Fibroblast of pulmonary artery (primary cell): ENCODE measurements at places on chromosomes 16 and 17.

GRCh38 chr16:85149776-85150175 lies 37.5 kb upstream of the CIBAR2 start:
- DNase-seq = no peak

- no peak for DNase-seq
Observed at GRCh38 chr17:64232466-64233262, 30.4 kb downstream of the TEX2 start.

DNA sequence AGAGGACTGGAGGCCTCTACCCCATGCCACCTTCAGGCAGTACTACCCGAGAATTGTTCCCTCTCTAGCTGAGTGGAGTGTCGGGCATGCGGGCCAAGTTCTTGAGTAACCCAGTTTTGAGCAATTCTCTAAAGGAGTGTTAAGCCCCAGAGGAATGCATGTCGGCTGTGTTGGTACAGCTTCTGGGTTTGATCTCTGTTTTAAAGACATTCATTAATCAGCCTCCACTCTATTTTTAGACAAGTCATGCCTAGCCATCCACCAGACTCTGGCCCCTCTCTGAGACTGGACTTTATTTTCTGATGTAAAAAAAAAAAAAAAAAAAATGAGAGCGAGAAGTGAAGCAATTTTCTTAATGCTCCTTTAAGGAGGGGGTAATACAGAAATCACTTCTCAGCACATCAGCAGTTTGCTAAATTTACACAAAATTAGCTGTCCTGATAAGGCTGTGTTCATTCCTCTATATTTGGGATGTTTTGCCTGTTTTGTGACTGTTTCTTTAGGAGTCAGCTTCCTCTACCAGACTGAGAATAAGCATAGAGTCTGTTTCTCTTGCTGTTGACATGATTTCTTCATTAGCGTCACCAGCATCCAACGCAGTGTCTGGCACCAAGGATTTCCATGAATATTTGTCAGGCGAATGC lies 88.7 kb downstream of the AXIN2 start:
- DNase-seq = peak; percentile 80

DNA sequence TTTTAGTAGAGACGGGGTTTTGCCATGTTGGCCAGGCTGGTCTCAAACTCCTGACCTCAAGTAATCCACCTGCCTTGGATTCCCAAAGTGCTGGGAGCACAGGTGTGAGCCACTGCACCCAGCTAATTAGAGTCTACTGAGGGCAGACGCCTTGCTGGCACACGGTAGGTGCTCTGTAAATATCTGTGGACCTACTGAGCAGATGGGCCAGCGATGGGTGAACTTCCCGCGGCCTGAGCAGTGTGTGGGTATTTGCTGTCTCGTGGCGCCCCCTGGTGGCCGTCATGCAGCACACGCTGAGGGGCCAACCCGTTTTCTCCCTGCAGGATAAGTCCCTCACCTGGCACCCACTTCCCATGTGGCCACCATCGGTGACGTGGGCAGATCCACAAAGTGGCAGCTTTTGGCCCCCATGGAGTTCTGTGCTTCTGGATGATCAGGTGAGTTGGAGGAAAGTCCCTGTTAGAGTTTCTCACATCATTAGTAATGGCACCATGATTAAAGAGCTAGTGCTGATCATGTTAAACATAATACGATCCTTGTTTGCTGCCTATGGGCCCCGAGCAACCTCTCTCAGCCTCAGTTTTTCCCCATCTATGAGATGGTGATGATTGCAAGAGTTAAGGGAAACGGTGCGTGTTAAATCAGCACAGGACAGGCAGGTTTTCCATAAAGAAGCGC lies 40.7 kb downstream of the ZDHHC7 start:
- DNase-seq = peak; percentile 78

DNA sequence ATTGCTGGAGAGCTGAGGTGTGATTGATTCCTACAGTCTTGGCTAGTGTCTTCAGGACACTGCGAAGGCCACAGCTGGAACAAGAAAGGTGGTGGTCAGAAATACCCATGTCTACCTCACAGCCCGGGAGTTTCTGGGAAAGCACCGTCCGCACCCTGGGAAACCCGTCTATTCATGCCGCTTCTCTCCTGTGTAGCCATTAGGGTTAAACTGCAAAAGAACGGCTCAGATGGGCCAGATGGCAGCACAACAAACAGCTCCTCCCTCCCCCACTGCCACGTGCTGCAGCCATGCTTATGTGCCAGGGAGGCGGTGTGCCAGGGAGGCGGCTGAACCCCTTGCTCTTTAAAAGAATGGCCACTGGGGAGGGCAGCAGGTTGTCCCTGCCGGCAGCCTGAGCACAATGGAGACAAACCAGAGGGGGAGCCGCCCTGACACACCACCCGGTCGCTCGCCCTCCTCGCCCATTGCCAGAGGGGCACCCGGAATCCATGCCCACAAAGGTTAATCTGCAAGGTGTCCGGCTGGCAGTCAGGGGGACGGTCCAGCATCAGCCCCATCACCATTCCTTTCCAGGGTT lies 65.2 kb downstream of the CYTH1 start:
- DNase-seq = peak; percentile 41

- DNase-seq = no peak
Observed at GRCh38 chr16:82340531-82340930, 170.5 kb upstream of the MPHOSPH6 start.

GRCh38 chr16:11682655-11683096 lies 14.4 kb downstream of the SNN start:
- peak; percentile 91 for DNase-seq

GRCh38 chr16:77430360-77430759 lies 4.5 kb downstream of the ADAMTS18 start:
- no peak for DNase-seq

- no peak for DNase-seq
Observed at GRCh38 chr17:41580244-41580575, 6.5 kb downstream of the KRT14 start.

- no peak for DNase-seq
Observed at GRCh38 chr17:2195729-2196128, 107.9 kb downstream of the SMG6 start.

DNA sequence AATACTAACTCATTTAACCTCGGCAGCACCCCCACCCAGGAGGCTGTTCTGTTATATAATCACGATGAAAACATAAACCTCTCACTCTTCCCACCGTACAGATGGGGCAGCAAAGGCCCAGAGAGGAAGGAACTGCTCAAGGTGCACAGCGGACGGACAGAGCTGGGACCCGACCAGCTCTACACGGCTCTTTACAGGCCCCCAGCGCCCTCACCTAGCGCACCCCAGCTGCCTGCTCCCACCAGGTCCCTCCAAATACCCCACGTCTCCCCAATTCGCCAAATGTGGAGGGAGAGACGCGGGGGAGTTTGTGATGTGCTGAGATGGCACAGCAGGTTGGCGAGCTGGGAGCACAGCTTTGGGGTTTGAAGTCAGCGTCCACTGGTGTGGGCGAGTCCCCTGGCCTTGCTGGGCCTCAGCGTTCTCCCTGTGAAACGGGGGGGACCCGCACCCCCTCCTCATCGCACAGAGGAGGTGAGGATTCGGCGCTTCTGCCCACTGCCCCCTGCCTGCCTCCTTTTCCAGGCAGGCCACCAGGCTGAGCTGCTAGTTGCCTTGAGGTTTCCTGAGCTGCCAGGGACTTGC lies 54.1 kb downstream of the CBFA2T3 start:
- no peak for DNase-seq

DNA sequence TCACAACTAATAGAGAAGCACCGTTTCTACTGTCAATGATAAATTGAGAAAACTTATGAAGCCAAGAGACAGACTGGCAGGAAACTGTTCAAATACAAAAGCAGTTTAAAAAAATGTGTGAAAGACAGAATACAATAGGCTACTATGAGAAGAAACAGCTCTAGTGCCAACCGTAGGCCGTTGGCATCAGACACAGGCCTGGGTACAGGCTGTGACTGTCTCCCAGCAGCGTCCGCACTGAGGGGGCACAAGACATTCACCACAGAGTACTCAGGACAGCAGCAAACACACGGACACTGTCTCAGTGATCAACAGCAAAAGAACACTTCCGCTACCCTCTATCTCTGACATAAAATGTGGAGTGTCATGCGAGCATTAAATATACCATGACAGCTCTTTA lies 7.8 kb upstream of the C1QBP start:
- DNase-seq = no peak

DNA sequence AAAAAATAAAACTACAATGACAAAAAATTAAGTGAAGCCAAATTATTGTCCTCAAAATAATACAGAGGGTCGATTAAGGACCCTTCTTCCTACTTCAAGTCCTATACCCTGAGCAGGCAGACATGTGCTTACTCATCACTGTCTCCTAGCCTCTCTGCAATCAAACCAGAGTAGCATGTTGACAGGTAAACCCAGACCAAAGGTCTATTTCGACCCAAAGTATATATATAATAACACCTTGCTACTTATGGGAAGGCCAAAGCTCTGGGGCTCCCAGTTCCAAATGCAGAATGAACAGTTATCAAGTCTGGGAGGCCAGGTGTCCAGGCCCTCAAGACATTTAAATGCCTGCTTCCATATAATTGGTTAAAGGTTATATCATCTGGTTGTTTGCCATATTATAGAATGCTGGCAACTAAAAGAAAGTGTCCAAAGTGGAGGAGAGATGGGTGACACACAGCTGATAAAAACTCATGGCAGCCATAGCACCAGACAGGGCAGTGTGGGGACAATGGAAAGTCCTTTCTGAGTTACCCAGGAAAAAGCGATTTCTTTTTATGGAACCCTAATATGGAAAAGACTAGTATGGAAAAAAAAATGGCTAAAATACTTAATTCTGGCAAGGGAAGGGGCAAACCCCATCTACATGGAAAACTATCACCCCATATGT lies 53.6 kb downstream of the N4BP1 start:
- DNase-seq = no peak

- peak; percentile 80 for DNase-seq
Observed at GRCh38 chr16:84985079-84986065, 26.0 kb downstream of the ZDHHC7 start.

GRCh38 chr17:60641810-60642220 lies 35.8 kb upstream of the BCAS3 start:
- DNase-seq = peak; percentile 91

DNA sequence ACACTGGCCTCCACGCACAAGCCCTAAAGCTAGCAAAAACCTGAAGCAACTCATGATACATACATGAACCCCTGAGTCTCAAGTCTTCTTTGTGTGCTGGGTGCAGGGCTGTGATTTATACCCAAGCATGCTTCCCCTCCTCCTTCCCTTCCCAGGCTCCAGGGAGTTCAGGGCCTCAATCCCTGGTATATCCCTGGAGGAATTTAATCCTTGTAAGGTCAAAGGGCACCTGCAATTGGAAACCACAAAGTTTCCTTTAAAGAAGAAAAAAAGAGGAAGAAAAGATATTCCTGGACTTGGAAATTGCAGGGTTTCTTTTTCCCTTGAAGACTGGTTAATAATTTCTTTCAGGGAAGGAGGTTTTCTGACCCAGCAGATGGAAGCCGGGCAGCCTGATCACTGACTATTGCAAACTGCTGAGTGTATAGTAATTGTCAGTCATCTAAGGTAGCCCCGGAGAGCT lies 182.3 kb downstream of the AATF start:
- peak; percentile 22 for DNase-seq

GRCh38 chr17:81511804-81512561 lies 616 bp downstream of the ACTG1 start:
- peak; percentile 20 for DNase-seq

DNA sequence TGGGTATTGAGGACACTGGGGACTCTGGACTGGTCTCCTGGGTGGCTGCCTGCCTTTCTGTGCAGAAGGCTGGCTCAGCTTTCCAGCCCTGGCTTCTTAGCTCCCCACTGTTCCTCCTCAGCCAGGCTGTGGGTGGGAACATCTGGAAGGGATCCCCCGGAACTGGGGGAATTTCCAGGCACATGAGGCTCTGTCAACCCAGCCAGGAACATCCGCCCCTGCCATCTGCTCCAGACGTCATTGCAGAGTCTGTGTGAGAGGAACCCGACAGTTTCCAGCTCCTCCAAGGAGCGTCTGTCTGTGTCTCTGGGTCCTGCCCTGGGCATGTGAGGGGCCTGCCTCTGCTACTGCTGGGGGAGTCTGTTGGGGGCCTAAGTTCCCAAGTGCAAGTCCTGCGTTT lies 36.2 kb upstream of the CRHR1 start:
- DNase-seq = no peak

DNA sequence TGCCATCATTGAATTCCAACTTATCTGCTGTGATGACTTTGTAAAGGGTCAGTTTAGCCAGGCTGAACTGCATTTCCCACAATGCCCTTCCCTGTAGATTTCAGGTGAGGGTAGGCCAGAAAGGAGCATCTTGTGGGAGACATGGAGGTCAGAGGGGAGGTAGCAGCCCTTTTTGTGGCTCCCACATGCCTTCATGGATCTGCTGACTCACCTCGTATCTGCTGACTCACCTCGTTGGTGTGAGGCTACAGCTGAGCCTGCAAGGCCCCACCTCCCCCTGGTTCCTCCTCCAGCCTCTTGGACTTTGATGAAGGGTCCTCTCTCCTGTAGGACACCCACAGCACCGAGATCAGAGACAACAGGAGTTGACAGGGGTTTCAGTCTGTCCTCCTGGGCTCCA lies 102.5 kb downstream of the SALL1 start:
- DNase-seq = no peak

GRCh38 chr16:11402745-11403533 lies 57.7 kb downstream of the RMI2 start:
- no peak for DNase-seq

DNA sequence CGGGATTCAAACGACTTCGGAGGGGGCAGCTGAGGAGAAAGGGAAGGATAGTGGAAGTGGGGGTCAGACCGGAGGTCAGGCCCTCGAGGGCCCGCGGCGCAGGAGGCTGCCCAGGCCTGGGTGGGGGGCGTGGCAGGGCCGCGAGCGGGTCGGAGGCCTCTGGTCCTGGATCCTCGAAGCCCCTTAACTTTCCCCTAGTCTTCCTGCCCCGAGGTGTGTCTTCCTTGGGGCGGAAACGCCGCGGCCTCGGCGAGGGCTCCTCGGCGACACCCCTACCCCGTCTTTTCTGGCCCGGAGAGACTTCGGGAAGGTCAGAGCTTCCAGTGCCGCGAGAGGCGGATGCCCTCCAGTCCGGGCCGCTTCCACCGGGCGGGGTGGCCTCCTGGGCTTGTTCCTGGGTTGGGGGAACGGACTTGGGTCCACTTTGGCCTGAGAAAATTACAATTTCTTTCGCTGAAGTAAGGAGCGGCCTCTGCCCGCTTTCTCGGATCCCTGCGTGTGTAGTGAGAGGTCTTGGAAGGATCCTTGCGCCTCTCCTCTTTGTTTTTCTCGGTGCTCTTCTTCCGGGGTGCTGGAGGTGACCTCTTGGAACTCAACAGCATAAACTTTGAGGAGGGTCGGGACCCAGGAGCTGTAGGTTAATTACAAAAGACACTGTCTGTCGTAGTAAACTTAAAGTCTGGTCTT lies 491 bp downstream of the IST1 start:
- DNase-seq = peak; percentile 50
